ENCODE measurements at places on chromosomes 5 and 9.

DNA sequence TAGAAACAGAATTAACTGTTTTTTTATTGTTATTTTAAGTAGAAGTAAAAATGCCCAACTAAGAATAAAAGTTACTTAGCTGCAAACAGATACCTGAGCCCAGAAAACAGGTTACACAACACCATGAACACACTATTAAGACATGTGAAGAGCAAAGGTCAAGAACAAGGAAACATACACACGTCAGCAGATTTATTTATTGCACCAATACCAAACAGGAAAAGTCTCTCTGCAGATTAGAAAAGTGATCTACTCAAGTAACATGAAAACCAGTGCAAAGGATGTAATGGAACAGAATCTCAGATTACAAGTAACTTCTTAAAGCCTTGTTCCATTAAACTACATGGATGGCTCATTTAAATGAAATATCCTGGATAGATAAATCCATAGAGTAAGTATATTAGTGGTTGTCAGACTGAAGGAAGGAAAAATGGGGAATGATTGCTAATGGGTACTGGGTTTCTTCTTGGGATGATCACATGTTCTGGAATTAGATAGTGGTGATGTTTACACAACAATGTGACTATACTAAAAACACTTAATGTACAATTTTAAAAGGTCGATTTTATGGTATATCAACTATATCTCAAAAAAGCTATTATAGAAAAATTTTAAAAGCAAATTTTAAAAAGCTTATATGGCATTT is 6.1 kb downstream of the SAR1B start:
- no peak for DNase-seq

GRCh38 chr9:86443992-86444391 is 89.8 kb upstream of the TUT7 start:
- no peak for DNase-seq

DNA sequence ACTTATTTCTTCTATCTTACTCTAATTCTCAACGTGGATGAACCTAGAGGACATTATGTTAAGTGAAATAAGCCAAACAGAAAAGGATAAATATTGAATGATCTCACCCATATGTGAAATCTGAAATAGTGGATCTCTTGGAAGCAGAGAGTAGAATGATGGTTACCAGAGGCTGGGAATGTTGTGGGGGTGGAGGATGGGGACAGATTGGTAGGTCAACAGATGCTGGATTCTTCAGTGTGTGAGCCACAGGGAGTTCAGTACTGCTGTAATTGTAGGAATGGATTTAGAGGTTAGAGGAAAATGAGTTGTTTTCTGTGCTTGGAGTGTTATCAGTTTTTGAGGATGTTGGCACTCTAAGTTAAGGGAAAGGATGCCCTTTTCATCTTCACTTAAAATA is 190.6 kb downstream of the FBXL7 start:
- DNase-seq: no peak

GRCh38 chr9:125902214-125902613 is 155.0 kb downstream of the PBX3 start:
- DNase-seq: no peak

GRCh38 chr5:132895719-132896305 is 22.3 kb downstream of the LEAP2 start:
- no peak for DNase-seq

- peak; percentile 49 for DNase-seq
These were observed 76.2 kb upstream of the CHD1 start for GRCh38 chr5:99004960-99005359.

DNA sequence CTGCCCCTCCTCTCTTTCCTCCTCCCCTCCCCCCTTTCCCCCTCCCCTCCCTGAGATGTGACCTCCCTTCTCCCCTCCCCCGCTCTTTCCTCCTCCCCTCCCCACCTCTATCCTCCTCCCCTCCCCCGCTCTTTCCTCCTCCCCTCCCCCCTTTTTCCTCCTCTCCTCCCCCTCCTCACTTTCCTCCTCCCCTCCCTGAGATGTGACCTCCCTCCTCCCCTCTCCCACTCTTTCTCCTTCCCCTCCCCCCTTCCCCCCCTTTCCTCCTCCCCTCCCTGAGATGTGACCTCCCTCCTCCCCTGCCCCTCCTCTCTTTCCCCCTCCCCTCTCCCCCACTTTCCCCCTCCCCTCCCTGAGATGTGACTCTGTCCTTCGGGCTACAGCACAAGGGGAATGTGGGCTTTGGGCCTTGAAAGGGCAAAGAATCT is 169.8 kb downstream of the COL23A1 start:
- DNase-seq: no peak

- DNase-seq: peak; percentile 50
These were observed 88.4 kb upstream of the DNAH5 start for GRCh38 chr5:14032918-14033317.

- DNase-seq: no peak
These were observed 152.4 kb upstream of the CCDC152 start for GRCh38 chr5:42604171-42604711.

GRCh38 chr5:165015547-165015946 is 1510.1 kb downstream of the MAT2B start:
- no peak for DNase-seq

GRCh38 chr9:89374176-89374575 is 55.9 kb downstream of the SECISBP2 start:
- no peak for DNase-seq

GRCh38 chr5:136203303-136203922 is 10.5 kb upstream of the SMIM32 start:
- no peak for DNase-seq

DNA sequence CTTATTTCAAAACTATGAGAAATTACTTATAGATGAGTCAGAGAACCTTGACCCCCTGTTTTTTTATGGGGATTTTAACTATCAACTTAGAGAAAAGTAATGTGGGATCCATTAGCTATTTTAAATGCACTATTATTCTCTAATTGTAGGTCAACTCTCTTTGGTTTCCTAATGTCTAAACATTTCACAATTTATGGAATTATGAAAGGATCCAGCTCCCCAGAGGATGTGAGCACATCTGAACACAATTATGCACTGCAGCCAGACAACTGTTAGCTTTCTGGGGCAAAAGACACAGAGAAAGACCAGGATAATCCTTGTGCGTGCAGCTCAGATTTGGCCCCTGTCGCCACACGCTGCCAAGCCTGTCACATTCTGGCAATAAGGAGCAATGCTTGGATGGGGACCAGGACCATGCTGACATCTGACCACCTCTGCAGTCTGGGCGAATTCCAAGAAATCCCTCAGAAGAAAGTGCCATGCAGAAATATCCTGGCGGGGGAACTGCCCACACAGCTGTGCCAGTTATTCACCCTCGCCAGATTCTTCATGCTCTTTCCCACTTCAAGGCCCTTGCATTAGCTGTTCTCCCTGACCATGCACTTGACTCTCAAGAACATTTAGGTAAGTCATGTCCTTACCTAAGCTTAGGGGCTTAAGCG is 22.2 kb upstream of the CMBL start:
- no peak for DNase-seq

GRCh38 chr5:10288592-10289219 is 19.0 kb downstream of the CMBL start:
- peak; percentile 15 for DNase-seq

DNA sequence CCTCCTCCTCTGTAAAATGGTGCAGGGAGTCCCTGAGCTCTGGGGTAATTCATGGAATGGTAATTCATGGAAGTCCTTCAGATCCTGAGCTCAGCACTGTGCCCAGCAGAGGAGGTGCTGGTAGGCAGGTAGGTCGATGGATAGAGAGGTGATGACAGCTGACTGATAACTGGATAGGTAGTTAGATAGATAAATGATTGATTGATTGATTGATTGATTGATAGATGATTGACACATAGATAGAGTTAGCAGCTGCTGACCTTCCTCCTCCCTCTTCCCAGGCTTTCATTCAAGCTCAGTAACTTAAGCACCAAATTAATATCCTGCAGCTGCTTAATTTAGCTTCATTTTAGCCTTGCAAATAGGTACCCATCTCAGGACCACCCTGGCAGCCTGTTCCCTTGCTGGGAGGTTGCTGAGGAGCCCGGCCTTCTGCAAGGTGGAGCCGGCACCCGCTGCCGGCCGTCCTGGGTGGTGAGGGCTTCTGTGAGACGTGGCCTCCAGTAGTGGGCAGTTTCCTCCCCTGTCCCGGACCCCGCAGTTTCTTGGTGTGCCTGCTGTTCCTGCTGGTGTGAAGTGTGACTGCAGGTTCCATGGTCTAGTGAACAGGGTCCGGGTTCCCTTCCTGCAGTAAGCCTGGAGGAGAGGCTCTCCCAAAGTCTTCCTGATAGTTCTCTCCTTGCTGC is 13.4 kb downstream of the OLFM1 start:
- DNase-seq: no peak

- peak; percentile 46 for DNase-seq
These were observed 13.9 kb downstream of the GRXCR2 start for GRCh38 chr5:145858959-145859358.

GRCh38 chr9:117860849-117861248 is 156.6 kb downstream of the TLR4 start:
- no peak for DNase-seq

DNA sequence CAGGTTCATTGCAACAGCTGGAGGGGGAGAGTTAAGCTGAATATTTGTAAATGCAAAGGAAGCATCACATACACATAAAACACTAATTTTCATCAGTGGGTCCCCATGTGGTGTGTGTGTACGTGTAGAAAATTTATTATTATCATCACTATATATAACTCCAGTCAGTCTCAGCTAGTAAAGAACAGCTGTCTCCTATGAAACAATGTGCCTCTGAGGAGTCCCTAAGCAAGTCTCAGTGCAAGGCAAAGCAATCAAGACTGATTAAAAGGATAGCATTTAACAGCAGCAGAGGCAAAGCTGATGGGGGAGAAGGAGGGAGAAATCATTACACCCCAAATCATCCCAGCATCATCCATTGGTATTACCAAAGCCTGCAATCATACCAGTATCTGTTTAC is 104.2 kb upstream of the MARCHF11 start:
- DNase-seq: no peak

DNA sequence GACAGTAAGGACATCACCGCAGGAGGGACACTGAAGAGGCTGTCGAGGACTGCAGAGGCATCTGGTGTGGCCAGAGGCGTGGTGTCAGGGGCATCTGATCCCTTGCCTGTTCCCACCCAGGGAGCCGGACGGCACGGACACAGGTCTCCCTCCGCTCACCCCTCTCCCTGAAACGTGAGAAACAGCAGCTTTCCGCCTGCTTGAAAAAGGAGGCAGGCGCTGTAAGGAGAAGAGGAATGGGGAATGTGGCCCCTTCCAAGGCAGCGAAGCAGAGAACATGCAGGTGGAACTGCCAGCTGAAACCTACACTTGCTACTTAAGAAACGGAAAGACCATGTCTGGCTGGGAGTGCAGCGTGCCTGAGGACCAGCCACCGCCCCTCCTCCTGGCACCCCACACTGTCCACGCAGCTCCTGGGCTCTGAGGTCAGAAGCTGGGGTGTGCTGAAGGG is 176.2 kb downstream of the GAPVD1 start:
- DNase-seq: no peak

DNA sequence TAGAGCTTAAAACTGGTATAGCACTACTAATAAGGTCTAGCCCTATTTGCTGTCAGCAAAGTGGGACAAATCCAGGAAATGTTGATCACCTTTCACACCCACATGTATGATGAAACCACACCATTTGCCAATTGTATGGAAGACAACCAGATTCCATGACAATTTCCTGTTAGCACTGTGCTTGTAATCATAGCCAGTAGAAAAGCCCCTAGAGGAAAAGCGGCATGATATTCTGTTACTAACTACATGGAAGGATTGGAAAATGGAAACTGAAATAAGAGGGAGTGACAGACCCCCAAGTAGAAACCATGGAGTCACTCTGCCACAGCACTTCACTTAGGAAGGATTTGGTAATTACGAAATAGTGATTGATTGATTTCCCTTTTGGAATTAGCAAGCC is 923 bp downstream of the SPATA6L start:
- peak; percentile 24 for DNase-seq

DNA sequence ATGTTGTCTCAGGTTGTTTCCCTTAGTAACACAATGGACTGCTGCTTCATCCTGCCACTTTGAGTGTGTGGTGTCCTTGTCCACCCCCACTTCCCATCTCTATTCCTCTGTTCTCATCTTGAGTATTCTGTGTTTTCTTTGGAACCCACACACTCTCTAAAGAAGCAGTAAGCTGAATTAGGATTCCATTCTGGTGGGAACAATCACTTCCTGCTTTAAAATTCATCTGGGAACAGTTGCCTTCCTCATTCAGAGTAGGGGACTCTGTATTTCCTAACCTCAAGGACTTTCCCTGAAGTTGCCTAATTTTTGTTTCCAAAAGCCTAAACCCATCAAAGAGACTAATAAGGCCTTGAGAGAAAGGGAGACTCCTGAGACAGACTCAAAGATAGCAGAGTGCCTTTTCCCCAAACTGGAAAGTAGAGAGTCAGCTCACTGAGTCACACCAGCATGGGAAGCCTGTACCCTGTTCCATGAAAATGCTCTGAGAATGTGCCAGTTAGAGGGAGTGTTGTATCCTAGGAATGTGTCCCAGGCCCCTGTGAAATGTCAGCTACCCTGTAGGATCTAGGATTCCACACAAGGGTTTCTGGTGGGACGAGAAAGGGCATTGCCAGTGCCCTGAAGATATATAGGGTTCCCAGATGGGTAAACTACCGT is 63.6 kb downstream of the CCDC192 start:
- no peak for DNase-seq

DNA sequence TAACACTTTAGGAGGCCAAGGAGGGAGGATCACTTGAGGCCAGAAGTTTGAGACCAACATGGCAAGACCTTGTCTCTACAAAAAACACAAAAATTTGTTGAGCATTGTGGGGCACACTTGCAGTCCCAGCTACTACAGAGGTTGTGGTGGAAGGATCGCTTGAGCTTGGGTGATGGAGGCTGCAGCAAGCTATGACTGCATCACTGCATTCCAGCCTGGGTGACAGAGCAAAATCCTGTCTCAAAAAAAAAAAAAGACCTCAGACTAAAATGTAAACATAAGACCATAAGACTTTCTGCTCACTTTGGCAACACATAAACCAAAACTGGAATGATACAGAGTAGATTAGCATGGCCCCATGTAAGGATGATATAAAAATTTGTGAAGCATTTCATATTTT is 24.6 kb upstream of the NANS start:
- peak; percentile 4 for DNase-seq

- peak; percentile 89 for DNase-seq
These were observed 54.1 kb downstream of the FER start for GRCh38 chr5:108801776-108802175.

DNA sequence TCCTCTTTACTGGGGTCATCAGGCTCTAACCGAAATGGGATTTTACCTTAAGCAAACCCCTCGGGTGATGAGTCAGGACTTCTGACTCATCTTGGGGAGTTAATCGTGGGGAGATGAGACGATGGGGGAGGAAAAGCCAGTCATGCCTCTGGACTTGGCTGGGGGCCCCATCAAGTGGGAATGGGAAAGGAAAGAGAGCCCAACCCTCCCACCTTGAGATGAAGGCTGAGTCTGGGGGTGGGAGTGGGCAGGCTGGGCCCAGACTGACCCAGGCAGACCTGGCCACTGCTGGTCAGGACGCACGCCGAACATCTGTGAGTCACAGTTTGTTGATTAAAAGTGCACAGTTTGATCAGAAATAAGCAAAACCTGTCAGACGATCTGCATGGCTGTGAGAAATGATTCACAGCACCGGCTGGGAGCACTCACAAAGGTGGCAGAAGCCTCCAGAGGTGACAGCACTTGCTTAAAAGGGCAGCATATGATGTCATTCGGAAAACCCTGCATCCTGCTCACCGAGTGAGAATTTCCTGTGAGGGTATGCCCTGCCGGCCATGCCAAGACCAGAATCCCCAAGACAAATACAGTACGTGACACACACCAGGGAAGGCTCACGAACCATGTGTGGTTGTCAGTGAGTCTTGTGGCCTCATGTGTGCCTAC is 50.0 kb upstream of the SLC25A51 start:
- DNase-seq: peak; percentile 88

All from NCI-H226 (cell line).